ENCODE measurements at places on chromosomes 12 and 14.

- DNase-seq = no peak
Observed at GRCh38 chr12:115771065-115771464, 506.4 kb downstream of the MED13L start.

GRCh38 chr14:75333606-75334548, 55.2 kb downstream of the FOS start:
- no peak for DNase-seq

DNA sequence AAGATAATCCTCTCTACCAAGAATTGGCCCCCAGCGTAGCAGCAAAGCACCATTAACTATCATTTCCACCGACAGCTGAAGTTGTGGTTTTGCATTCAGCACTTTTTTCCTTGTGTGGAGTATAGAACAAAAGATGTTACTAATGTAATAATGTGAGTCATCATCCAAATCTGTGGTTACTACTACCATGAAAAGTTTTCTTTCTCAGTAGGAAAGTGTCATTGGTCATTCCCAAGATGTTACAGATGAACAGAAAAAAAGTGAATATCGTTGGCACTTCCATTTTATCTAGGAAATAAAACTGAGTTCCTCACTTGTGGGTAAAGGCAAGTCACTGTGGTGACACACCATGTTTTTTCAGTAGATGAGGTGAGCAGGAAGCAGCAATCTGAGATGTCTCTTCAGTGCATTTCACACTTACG, 30.3 kb upstream of the IFNG start:
- DNase-seq = peak; percentile 68

DNA sequence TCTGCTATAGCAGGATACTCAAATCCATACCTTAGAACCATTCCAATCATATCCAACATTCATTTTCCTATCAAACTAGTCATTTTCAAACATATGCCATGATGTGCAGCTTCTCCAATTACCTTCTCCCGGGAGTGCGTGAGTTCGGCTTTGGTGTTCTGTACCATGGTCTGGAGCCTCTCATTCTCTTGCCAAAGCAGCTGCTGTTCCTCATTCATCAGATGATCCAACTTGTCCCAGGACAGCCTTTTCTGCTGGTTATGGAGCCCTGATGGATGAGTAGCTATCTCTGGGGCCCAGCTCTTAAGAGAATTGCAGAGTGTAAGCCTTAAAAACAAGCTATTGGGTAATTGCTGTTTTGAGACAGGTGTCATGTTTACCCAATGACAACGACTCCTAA, 71.1 kb upstream of the SAV1 start:
- no peak for DNase-seq

- no peak for DNase-seq
Observed at GRCh38 chr14:99561864-99562263, 42.1 kb downstream of the CCDC85C start.

DNA sequence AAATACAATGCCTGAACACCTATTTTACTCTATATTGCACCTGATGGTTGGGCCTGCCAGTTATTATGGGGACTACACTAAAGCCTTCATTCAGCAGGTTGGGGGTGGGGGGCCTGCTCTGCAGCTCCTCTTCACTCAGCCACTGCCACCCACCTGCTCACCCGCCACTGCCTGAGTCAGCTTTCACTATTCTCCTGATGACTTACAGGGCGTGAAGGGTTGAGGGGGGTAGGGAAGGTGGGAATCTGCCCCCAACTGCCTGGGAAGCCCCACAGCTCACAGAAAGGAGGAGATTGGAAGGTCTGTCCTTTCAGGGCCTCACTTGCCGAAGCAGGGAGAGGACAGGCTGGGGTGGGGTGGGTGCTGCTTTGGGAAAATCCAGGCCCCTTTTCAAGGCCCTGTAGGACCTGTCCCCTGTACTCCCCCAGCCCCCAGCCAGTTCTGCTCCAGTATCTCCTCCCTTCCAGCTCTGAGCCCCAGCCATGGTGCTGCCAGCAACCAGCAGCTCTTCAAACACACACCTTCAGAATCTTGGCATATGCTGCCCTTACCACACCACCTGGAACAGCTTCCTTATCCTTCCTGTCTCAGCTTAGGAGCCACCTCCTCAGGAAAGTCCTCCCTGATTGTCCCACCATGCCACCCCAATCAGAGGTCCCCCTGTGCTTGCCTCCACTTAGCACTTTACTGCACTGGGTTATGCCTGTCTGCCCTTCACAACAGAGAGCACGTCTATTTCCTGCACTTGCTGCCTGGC, 33.1 kb downstream of the IRF2BPL start:
- DNase-seq = no peak

DNA sequence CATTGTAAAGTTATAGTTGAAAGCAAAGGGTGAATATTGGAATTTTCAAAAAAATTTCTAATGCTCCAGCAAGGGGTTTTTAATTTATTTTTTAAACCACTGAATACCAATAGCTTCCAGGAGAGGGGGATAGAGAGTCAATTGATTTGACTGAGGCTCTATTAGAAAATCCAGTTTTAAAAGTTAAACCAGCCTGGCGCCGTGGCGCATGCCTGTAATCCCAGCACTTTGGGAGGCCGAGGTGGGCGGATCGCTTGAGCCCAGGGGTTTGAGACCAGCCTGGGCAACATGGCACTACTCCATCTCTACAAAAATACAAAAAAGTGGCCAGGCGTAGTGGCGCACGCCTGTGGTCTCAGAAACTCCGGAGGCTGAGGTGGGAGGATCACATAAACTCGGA, 150.1 kb downstream of the SLC38A4 start:
- peak; percentile 59 for DNase-seq

DNA sequence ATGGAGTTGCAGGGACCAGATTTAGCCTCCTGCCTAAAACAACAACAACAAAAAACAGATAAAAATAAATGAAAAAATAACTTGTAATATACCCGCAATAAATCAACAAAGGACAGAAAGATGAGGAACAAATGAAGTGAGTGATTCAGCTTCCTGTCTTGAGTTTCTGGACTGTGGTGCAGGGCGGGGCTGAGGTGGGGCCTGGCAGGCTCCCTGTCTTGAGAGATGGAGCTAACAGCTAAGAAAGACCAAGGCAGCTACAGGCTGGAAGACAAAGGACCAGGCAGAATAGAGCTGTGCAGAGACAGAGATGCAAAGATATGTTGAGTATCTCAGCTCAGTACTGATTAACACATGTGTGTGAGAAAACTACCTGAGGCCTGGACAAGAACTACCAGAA, 879.2 kb downstream of the AACS start:
- no peak for DNase-seq

DNA sequence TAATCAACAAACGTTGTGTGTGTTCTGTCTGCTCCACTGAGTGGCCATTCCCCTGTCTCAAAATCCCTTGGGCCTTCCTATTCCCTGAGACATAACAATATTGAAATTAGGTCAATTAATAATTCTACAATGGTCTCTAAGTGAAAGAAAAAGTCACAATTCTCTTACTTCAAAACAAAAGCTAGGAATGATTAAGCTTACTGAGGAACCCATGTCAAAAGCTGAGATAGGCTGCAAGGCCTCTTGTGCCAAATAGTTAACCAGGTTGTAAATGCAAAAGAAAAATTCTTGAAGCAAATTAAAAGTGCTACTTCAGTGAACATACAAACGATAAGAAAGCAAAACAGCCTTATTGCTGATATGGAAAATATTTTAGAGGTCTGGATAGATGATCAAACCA, 65.0 kb upstream of the AMIGO2 start:
- DNase-seq = no peak

DNA sequence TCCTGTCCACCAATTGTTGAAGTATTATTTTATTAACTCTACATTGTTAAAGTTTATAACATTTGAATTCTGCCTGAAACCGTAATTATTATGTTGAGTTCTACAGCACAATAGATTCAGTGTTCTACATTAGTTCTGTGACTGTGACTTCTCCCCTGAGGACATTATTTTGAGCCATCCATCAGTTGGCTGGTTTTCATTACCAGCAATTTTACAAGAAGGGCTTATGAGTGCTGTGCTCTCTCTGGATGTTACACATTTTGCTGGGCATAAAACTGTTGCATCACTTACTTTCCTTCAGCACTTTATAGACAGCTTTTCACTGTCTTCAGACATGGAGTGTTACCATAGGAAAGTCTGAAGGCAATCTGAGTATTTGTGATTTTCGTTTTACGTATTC, 118.2 kb upstream of the KITLG start:
- DNase-seq = no peak

GRCh38 chr12:120394483-120395367, 25.8 kb upstream of the MSI1 start:
- no peak for DNase-seq

GRCh38 chr12:28063355-28063880, 90.9 kb upstream of the PTHLH start:
- DNase-seq = no peak

- DNase-seq = peak; percentile 66
Observed at GRCh38 chr14:92686900-92687427, 61.5 kb downstream of the LGMN start.

- DNase-seq = no peak
Observed at GRCh38 chr12:19066475-19067001, 63.0 kb upstream of the PLEKHA5 start.

GRCh38 chr14:104689881-104690711, 678 bp downstream of the INF2 start:
- DNase-seq = no peak

DNA sequence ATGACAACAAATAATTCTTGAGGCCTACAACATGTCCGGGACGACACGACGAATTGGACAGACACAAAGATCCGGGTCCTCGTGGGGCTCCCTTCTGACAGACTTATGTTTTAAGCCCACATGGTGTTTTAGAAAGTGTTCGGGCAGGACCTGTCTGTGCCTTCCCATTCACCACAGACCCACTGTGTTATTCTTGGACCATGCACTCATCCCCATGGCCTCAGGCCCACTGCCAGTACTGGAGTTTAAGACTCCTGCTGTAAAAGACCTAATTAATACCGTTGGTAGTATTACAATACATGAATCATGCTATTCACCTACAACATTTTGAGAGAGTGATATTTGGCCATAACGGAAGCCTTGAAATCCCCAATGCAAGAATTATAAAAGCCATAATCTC, 20.0 kb downstream of the SLC15A4 start:
- DNase-seq = no peak

DNA sequence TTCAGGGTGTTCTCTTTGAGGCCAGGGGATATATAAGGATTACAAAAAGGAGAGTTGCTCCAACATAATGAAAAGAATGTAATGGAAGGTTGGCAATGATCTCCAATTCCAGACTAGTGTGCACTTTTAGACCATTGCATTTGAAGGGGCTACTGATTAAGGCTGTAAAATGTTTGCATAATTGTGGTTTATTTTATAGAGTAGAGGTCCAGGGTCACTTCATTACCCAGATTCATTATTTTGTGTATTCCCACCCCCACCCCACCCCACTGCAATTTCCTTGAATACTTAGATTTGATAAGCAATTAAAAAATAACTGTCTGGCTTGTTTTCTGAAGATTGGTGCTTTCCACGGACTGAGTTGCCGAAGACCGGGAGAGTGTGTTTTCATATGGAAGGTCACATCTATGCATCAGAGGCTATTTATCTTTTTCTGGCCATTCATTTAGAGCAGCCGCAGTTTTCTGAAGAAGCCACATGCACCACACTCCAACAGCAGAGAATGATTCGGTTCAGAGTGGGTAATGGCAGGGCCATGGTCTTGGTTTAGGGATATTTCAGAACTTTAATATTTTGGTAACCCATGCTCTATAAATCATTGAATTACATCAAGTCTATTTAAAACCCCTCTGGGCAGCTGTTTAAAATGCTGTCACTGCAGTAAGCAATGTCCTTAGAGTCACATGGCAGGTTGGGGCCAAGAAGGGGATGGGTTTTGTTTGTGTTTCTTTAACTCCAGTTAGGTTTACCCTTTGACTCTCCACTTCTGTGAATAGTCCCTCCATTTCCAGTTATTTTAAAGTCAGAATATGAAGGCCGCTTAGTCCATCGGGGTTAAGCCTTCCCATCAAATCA, 94.6 kb downstream of the TMEM30B start:
- DNase-seq = peak; percentile 43

GRCh38 chr14:91356181-91356763, 61.3 kb downstream of the CCDC88C start:
- no peak for DNase-seq

GRCh38 chr12:77850129-77850528, 19.4 kb downstream of the NAV3 start:
- DNase-seq = no peak

GRCh38 chr12:97573901-97574300, 111.3 kb downstream of the RMST start:
- DNase-seq = no peak

DNA sequence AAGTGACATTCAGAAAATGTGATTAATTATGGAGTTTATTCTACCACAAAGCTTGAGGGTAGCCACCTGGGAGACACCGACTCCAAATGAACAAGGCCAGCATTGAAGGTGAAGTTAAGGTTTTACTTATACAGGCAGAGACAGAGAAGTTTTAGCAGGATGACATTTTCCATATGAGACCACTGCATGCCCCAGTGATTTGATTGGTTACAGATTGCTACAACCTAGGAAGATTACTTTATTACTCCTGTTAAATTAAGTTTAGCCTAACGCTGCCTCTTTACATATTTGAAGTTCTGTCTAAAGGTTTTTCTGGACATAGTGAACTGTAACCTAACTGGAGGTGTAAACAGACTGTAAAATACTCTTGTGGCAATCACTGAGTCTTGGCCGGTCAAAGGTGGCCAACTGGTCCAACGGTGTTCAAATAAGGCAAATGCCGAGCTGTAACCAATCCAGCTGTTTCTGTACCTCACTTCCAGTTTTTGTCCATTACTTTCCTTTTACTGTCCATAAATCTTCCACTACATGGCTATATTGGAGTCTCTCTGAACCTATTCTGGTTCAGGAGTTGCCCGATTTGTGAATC, 57.2 kb downstream of the RIN3 start:
- DNase-seq = no peak

DNA sequence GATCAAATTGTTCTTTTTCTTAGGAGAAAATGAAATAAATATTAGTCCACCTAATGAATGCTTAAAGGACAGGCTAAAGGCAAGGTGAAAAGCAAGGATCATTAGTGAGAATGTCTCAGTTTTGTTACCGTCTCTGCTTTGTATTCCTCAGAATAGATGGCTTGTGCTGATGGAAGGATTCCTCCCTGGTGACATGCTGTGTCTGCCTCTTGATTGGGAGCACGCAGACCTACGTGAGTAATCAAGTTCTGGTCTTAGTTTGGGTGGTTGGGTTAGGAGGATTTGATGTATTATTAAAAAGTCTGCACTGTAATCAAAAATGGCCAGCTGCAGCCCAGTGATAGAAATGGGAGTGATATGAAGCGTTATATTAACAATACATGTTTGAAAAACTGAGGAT, 78.8 kb upstream of the RTL1 start:
- no peak for DNase-seq

GRCh38 chr12:61232040-61232439, 1028.2 kb upstream of the USP15 start:
- DNase-seq = no peak

DNA sequence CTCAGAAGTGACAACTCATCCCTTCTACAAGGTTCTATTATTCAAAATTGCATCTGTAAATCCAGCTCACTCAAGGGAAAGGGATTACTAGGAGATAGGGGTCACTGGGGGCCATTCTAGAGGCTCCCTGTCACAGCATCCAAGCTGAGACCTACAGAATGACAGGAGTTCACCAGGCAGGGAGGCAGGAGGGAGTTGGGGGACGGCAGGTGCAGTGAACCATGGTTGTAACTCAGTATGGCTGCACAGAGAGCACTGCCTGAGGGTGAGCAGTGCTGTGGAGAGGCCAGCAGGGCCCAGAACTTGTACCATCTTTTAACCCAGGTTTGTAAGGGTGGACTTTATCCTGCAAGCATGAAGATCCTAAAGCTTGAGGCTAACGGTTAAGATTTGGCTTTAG, 37.9 kb upstream of the SINHCAF start:
- no peak for DNase-seq

- no peak for DNase-seq
Observed at GRCh38 chr12:93552427-93552826, 20.0 kb upstream of the SOCS2 start.

Data from fibroblast of skin of right quadriceps (primary cell).